ENCODE measurements at places on chromosomes 11 and 22. TPM values are rescaled to one million over a fixed set of nuclear protein-coding genes. Genes with fewer than 3 reads are reported as not detected.

GRCh38 chr11:46335890-46336562, 11.2 kb upstream of the DGKZ start:
- H3K36me3 ChIP-seq, result no peaks in the 10 kb centered on the region

DNA sequence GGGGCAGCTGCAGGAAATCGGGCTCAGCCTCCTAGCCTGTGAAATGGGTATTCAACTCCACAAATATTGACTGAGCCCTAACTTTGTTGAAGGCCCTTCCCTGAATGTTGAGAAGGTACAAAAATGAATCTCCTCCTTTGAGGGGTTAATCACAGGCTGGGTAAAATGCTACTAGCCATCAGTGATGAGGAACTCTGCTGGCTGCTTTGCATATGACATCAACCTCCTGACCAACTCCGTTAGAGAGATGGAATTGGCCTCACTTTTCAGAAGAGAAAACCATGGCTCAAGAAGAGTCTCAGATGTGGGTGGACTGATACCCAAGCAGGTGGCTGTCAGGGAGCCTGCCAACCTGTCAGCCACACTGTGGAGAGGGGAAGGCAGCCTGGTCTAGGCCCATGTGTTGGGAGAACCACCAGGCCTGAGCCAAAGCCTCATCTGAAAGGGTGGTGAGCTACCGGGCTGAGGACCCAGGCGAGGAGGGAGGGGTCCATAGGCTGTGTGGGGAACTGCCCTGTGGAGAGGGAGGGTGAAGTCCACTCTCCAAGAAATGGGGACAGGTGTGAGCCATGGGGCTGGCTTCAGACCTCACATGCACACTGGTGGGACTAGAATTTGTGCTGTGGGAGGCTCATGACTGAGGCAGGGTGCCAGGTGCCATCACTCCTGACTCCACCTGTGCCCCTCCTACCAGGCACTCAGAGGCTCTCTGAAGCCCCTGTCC, 11.8 kb downstream of the CDCA5 start:
- no peak for DNase-seq
- no peaks in the 10 kb centered on the region for H3K36me3 ChIP-seq
- no peak overlapping the region for H3K27ac ChIP-seq
- no peaks in the 10 kb centered on the region for H3K27me3 ChIP-seq
- H3K4me1 ChIP-seq, result no peaks in the 10 kb centered on the region
- no peak overlapping the region for H3K4me3 ChIP-seq

DNA sequence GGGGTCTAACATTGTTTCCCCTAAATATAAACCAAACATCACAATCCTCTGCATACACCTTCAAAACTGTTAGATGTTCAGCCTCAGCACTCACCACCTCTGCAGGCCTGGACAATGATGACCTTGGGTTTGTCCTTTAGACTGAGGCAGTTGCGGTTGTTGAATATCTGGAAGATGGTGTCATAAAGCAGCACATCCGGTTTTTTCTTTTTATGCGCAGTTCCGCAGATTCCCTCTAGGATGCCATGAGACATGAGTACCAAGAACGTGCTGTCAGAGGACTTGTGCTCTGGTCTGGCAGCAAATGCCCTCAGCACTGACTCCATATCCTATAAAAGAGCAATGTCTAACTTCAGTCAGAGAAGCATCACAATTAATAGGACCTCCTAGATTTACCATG, 22.8 kb downstream of the CASP5 start:
- H3K4me3 ChIP-seq, result no peak overlapping the region
- H3K4me1 ChIP-seq, result no peaks in the 10 kb centered on the region
- H3K27me3 ChIP-seq, result no peaks in the 10 kb centered on the region
- DNase-seq, result no peak
- no peak overlapping the region for H3K27ac ChIP-seq
- no peaks in the 10 kb centered on the region for H3K36me3 ChIP-seq

- DNase-seq, result no peak
- no peaks in the 10 kb centered on the region for H3K36me3 ChIP-seq
- no peaks in the 10 kb centered on the region for H3K27me3 ChIP-seq
- no peak overlapping the region for H3K27ac ChIP-seq
- H3K4me1 ChIP-seq, result no peaks in the 10 kb centered on the region
- no peak overlapping the region for H3K4me3 ChIP-seq
These were observed 424.1 kb upstream of the TENM4 start for GRCh38 chr11:79864882-79865281.

- H3K27ac ChIP-seq, result no peak overlapping the region
- peaks cover 1% of the 10 kb centered on the region for H3K4me1 ChIP-seq
- H3K36me3 ChIP-seq, result peaks cover 10% of the 10 kb centered on the region
- H3K27me3 ChIP-seq, result no peaks in the 10 kb centered on the region
These were observed 11.9 kb upstream of the PRG2 start for GRCh38 chr11:57402188-57403002.

Gene CLDN5
- 23.0 TPM for total RNA-seq
